NCI-H526 treated with DMSO at 0.1 percent for 48 hours (cell line): ENCODE measurements at places on chromosomes 11 and 22.
A peak's percentile ranks its signal among the peaks of the same experiment; 100 is the strongest.

- DNase-seq = no peak
Measured at GRCh38 chr11:129320494-129320893, 55.2 kb upstream of the BARX2 start.

- no peak for DNase-seq
Measured at GRCh38 chr11:42620796-42621195, 691.0 kb upstream of the API5 start.

GRCh38 chr22:19111140-19111539 lies 11.1 kb downstream of the DGCR2 start:
- DNase-seq = no peak

- no peak for DNase-seq
Measured at GRCh38 chr11:124716591-124716990, 23.2 kb upstream of the NRGN start.

GRCh38 chr11:26442131-26442530 lies 110.2 kb downstream of the ANO3 start:
- no peak for DNase-seq

DNA sequence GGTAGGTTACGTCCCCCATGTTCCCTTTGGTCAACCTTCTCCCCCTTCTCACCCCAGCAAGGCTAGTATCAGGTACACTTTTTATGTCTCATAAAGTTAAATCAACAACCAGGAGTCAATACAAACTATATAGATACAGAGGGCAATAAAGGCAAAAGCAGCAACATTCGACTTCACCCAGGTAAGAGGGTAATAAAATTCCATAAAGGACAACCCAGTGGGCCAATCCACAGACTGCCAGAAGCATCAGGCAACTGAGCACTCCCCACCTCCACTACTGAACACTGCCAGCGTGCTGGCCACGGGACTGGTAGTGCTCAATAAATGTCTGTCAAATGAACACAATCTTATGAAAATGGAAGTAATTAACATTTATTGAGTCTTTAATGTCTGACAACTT lies 5.1 kb upstream of the MS4A18 start:
- DNase-seq = no peak

DNA sequence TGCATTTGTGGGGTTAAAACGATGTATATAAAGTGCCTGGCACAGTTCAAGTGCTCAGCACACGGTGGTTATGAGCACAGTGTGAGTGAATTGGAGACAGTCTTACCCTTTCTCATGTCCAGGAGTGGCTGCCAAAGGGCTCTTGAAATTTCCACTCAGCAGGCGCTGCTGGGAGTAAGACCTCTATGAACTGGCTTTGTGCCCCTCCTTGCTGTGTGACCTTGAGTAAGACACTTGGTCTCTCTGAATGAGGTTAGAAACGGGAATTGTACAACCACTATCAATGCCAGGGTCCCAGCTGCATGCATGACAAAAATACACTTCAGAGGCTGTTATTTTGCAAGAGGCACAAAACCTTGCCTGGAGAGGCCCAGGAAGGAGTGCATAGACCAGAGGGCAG lies 86.6 kb downstream of the TSPAN18 start:
- DNase-seq = no peak

DNA sequence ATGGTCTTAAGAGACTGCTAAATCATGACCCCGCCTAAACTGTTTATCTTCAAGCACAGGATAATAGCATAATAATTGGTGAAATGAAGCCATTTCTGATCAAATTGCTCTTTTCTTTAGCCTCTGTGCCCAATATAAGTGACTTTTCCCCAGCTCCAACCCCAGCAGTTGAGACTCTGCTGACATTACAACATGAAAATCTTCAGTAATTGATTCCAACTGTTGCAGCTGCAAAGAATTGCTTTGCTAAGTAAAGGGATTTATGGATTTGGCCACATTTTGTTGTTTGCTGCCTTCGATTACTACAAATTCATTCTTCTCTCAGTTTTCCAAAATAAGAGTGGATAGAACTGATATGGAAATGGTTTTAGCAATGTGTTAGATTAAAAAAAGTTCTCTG lies 576.7 kb upstream of the LRRC4C start:
- DNase-seq = no peak

DNA sequence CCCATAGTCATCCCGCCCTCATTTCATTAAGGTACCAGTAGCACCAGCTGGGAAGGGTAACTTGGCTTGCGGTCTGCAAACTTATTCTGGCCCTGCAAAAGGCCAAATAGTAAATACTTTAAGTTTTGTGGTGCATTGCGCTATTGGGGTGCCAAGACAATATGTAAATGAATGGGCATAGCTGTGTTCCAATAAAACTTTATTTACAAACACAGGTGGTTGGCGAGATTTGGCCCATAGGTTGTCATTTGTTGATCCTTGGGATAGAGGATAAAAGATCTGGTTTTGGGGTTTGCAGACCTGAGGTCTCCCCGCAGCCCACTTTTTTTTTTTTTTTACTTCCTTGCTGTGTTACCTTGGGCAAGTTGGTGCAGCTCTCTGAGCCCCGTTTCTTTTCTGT lies 127.4 kb downstream of the MIAT start:
- DNase-seq = no peak

GRCh38 chr22:23384431-23384830 lies 195.7 kb downstream of the IGLL1 start:
- DNase-seq = no peak

GRCh38 chr11:117425679-117426296 lies 98.1 kb downstream of the CEP164 start:
- DNase-seq = no peak

- DNase-seq = no peak
Measured at GRCh38 chr22:36480941-36481392, 473 bp downstream of the TXN2 start.

DNA sequence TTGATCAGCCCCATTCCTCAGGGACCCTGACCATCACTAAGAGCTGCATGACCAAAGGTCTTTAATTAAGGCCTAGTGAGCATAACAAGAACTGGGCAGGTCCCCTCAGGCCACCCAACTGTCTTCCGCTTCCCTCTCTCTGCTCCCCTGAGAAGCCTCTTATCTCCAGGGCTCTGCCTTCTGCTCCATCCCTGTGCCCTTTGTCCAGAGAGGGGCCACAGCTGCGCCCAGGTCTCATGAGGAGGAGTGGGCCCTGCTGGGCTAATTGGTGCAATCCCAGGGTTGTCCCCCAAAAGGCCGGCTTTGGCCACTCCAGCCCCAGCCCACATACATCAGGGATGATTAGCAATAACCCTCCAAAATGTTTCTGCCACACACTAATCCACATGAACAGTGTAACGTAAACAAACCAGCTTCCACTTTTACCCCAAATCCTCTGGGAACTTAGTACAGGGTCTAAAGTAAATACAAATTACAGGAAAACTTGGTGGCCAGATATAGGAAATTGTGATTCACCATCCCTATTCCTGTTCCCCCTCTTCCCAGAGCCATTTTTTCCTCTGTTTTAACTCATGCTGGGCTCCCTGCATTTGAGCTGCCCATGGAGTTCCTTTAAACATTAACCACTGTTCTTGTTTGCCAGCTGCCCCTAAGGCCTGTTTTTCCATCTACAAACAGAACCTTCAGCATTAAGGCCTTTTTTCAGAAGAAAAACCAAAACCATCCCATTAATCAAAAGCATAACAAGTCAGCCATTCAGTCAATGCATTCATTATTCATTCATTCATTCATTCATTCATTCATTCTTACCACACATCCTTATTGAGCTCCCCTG lies 34.6 kb upstream of the CAVIN3 start:
- no peak for DNase-seq

GRCh38 chr11:115590254-115590653 lies 86.0 kb upstream of the CADM1 start:
- no peak for DNase-seq

DNA sequence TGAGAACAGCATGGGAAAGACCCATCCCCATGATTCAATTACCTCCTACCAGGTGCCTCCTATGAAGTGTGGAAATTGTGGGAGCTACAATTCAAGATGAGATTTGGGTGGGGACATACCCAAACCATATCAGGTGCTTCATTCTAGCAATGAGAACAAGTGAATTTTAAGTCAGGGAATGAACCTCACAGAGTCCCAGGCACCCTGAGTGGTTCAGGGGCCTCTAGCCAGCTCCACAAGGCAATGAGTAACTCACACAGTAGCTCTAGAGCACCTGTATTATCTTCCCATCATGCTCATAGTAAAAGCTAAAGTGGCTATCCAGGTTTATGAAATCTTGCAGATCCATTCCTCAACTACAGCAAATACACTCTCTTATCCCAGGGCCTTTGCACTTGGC lies 13.1 kb upstream of the ACCSL start:
- DNase-seq = no peak

- no peak for DNase-seq
Measured at GRCh38 chr11:115535781-115536180, 31.6 kb upstream of the CADM1 start.

- peak; percentile 50 for DNase-seq
Measured at GRCh38 chr11:396948-397548, 3.0 kb downstream of the PKP3 start.

GRCh38 chr22:36520423-36520822 lies 8.5 kb downstream of the EIF3D start:
- no peak for DNase-seq
